ENCODE measurements at places on chromosomes 2 and 18.

DNA sequence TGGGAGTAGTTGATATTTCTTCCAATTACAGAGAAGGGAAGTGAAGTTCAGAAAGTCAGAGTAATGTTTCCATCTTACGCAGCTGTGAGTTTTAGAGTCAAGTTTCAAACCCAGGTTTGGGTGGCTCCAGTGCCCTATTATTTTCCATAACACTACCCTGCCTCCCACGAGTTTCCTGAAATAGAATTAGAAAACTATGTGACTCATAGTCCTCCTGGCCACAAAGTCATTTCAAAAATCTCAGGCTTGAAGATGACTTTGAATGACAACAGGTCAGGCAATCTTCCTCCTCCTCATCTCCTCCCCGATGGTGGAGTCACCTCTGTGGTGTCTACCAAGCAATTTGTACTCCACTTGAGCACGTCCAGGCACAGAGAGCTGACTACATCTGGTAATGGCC, 212.3 kb upstream of the TRIB2 start:
- no peak for DNase-seq

DNA sequence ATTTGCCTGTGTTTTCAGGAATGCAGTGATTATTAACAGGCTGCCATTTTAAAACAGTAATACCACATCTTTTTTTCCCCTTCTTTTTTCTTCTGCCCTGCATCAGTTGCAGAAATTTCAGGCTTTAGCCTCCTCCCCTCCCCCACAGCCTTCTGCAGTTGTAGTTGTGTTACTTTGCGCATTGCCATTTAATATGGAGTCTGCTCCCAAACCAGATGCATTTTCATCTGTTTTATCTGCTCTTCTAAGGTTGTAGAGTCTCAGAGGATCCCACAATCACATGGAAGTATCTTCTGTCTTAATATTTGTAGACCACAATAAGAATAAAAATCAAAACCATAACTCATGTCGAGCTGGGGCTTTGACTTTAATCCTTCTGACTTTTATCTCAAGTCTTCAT, 3.8 kb downstream of the ASXL3 start:
- no peak for DNase-seq

- DNase-seq: no peak
These were observed 5.4 kb upstream of the NCKAP5 start for GRCh38 chr2:133573491-133574162.

DNA sequence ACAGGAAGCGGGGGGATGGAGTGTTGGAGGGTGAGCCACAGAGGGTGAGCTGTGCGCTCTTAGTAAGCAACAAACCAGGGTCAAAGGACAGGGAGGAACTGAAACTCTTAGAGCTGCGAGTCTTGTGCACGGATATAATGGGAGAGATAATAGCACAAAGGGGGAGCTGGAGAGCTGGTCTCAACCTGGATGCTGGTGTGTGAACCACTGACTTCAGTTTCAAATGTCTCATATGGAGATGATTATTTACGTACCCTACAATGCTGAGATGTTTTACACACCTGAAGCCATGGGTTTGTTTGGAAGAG, 35.9 kb downstream of the PTGR3 start:
- DNase-seq: peak; percentile 26

- no peak for DNase-seq
These were observed 248.6 kb downstream of the LOXHD1 start for GRCh38 chr18:46408334-46408987.

DNA sequence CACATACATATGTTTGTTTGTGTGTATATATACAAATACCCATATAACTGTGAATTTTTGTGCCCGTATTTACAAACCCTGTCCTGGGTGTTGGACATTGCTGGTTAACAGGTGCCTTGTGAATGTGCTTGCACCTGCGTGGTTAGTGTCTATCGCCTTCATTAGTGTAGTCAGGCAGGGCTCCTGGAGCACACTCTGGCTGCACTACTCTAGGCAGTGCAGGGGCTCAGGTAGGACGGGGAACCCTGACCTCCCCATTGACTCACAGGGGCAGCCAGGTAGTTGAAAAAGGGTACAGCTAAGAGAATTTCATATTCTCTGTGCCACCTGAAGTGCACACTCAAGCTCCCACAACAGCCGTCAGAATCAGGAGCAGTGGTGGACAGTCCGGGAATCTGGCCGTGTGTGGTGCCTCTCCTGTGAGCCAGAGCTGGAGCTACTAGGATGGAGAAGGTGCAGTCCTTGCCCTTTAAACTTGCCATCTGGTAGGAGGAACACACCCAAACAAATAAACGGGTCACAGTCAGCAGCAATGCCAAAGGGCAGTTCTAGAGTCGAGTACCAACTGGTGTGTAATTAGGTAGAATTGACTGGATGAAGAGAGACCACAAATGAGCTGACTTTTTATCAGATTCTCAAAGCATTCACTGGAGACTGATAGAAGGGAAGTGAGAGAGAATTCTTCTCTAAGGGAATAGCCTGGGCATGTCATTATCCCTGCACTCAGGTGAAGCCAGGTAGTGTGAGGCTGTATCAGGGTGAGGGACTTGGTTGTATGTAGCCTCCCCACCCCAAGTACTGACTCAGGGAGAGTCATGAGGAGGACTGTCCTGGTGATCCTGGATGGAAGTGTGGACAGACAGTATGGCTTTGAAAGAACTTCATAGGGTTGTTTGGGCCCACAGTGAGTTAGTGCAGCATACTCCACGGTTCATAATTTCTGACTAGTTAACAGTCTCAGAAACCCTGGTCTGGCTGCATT, 44.1 kb downstream of the FARP2 start:
- no peak for DNase-seq

GRCh38 chr2:127034883-127035611, 71.9 kb downstream of the BIN1 start:
- DNase-seq: no peak

DNA sequence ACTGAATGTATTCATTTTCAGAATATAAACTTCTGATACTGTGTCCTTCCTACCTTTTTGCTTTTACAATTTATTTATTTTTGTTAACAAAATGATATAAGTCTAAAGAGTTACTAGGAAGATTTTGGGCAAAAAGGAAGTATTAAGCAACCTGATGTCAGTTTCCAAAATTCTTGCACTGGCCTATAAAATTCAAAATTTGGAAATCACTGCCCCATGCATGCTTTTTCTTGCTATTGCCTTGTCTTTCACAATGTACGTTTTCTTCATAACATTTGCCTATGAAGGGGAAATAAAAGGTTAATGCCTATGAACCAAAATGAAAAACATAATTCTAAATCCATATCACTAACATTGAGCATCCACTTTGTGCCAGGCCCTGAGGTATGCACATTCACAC, 40.1 kb upstream of the EHBP1 start:
- no peak for DNase-seq

DNA sequence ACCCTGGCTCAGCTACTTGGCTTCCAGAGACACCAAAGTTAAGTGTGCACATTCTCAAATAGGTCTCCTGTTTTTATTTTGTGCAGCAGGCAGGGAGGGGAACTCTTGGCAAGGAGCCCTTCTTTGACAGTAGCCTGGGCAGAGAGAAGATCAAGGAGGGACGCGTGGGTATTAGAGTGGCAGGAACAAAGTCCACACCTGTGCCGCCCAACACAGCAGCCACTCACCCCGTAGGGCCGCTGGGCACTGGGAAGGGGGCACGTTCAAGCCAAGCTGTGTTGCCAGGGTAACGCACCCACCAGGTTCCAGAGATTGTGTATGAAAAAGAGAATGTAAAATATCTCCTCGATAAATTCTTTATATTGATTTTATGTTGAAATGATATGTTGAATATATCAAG, 229.3 kb upstream of the AGAP1 start:
- no peak for DNase-seq

GRCh38 chr18:43581936-43582519, 304.7 kb upstream of the SYT4 start:
- DNase-seq: no peak

GRCh38 chr2:165746501-165746900, 47.5 kb downstream of the GALNT3 start:
- DNase-seq: no peak

- no peak for DNase-seq
These were observed 303.5 kb upstream of the CELF4 start for GRCh38 chr18:37869051-37869450.

DNA sequence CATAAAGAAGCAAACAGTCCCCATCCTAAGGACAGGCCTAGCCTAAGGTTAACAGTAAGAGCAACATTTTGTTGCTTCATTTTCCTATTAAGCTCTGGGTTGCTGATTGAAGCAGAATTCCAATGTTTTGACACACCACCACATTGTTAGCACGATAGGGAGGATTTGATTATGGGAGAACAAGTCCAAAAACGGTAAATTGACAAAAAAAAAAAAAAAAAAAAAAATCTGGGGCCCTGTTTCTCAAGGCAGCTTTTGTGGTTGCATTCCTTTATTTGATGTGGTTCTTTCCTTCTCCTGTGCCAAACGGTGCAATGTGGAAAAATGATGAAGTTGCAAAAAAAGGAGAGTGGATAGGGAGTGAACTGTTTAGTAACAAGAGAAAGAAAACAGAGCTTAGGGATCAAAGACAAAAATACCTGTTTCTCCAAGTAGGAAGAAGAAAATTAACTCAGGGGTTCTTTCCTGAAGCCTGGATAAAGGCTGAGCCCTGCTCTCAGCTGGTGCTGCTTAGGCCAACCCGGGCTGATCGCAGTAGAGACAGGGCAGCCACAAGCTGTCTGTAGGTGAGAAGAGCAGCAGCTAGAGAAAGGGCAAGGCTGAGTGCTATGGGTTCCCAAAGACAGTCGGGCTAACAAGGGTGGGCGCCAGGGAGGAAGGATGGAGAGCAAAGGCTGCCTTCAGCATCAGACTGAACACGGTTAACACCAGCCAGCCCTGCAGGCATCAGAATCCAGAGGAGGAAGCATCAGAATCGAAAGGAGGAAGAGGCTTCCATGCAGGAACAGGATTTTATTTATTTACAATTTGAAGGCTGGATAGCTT, 167.8 kb upstream of the FOSL2 start:
- no peak for DNase-seq

DNA sequence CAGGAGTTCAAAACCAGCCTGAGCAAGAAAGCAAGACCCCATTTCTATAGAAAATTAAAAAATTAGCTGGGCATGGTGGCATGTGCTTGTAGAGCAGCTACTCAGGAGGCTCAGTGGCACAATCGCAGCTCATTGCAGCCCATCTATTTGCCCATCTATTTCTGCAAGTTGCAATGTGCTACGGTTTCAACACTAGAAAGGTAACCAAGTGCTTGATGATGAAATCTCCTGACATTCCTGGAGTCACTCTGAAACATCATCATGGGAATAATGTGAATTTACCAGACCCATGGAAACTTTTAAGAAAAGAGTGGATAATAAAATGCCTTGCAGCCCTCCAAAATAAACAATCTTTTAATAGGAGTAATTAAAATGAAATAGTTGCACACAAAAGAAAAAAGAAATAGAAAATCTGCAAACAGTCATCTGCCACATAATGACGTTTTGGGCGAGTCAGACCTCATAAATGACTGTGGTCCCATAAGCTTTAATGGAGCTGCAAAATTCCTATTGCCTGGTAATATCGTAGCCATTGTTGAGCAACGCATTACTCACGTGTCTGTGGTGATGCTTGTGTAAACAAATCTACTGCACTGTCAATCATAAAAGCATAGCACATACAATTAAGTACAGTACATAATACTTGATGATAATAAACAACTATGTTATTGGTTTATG, 46.6 kb upstream of the AMMECR1L start:
- DNase-seq: no peak

- no peak for DNase-seq
These were observed 59.7 kb upstream of the ADAM23 start for GRCh38 chr2:206383669-206384068.

- no peak for DNase-seq
These were observed 60.0 kb downstream of the CEP192 start for GRCh38 chr18:13051159-13051558.

- DNase-seq: peak; percentile 75
These were observed 118.0 kb downstream of the PLB1 start for GRCh38 chr2:28613633-28614501.

- DNase-seq: peak; percentile 17
These were observed 680.9 kb downstream of the IRS1 start for GRCh38 chr2:226118471-226119429.

DNA sequence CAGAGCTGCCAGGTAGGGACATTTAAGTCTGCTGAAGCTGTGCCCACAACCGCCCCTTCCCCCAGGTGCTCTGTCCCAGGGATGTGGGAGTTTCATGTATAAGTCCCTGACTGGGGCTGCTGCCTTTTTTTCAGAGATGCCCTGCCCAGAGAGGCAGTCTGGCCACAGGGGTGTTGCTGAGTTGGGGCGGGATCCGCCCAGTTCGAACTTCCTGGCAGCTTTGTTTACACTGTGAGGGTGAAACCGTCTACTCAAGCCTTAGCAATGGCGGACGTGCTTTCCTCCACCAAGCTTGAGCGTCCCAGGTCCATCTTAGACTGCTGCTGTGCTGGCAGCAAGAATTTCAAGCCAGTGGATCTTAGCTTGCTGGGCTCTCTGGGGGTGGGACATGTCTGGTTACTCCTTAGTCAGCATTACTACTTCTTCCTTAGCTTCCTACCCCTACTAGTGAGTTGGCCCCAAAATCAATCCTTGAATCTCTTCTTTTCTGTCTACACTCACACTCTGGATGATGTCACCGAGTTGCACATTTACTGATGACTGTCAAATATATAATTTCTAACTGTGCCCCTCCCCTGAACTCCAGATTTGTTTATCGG, 31.8 kb upstream of the FSHR start:
- no peak for DNase-seq

GRCh38 chr2:240435948-240436682, 652 bp downstream of the GPC1 start:
- DNase-seq: no peak

GRCh38 chr2:171271971-171272436, 111.3 kb upstream of the TLK1 start:
- no peak for DNase-seq

DNA sequence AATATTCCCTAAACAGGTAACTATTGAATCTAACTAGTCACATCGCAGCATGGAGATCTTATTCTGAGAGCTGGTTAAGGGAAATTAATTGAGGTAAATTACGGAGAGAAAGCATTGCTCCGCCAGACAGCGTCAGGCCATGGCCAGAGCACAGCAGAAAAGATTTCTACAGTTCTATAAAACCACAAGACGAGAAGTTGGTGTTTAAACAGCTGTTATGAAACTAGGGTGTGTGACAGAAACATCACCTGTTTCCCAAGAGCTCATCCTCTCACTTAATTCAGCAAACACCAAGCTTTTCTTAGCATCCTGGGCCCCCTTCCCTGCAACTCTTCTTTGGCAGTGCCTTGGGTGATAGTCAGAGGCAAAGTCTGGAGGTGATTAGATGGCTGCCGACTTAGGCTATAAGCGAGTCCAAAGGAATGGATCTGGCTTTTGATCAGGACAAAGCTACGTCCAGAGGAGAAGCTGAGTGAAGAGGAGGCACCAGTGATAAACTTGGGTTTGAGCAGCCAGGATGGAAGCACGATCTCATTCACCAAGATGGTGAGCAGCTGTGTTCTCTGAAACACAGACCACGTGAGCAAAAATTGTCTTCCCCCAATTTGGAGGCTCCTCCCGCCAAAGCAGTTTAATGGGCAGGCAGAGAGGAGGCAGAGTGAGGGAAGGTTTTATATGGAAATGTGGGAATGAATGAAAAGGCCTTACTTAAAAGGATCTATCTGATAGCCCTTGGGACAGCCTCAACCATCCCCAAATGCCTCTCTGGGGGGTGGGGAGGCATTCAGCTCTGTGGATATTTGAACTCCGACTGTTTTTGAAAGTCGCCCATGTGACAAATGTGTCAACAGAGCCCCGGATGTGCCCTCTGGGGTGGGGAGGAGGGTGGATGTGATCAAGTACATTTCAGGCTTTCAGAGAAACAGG, 57.8 kb downstream of the PKDCC start:
- DNase-seq: peak; percentile 87
